Stimulated activated naive CD4-positive, alpha-beta T cell (primary cell): ENCODE measurements at places on chromosomes 16 and 17.

GRCh38 chr17:76738468-76738850 is 540 bp downstream of the MFSD11 start:
- DNase-seq = no peak

GRCh38 chr17:27469256-27469655 is 13.0 kb downstream of the KSR1 start:
- no peak for DNase-seq

DNA sequence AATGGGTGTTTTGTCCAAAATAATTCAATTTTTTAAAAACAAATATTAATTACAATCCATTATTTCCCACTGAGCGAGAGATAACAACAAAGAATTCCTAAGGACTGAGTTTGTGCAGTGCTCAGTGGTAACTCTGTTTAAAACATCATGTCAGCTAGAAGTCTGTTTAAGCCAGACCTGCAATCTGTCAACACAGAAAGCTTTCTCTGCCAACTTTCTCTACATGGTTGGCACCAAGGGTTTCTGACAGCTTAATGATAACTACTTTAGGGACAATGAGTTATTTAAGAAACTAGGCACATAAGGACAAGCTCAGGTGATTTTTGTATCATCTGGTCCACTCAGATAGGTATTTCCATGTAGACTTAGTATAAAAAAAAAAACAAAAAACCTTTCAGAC is 81.8 kb downstream of the WDR59 start:
- no peak for DNase-seq

- DNase-seq = no peak
Observed at GRCh38 chr16:74607962-74608356, 1.0 kb upstream of the GLG1 start.

DNA sequence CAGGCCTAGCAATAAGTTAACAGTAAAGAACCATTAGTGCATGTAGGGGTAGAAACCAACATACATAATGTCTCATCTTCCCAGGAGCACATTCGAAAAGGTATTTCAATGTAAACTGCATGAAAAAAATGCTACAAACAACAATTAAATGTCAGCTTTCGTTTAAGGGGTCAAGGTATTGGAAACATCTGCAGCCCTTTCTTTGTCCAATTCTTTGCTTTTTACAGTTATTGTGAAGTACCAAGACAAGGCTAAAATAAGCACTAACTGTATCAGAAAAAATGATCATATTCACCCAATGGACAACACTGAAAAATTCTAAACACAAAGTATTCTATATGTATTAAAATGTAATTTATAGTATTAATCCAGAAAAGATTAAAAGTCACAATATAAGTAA is 37.9 kb downstream of the GPATCH8 start:
- no peak for DNase-seq

DNA sequence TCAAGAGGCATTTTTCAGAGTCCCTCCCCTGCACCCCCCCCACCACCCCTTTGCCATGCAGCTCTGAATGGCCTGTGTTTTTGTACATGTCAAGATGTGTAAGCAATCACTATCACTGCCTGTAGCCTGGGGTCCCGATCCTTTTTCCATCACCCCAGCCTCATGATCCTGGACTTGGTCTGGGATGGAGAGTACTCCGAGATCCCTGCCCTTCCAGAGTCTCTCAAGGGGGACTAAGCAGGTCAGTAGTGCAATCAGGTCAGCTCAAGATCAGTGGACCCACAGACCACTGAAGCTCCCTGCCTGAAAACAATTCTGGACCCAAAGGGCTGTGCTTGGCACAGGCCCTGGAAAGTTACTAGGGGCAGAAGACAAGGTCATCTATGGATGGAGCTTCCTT is 7.5 kb upstream of the GJD3 start:
- DNase-seq = no peak

DNA sequence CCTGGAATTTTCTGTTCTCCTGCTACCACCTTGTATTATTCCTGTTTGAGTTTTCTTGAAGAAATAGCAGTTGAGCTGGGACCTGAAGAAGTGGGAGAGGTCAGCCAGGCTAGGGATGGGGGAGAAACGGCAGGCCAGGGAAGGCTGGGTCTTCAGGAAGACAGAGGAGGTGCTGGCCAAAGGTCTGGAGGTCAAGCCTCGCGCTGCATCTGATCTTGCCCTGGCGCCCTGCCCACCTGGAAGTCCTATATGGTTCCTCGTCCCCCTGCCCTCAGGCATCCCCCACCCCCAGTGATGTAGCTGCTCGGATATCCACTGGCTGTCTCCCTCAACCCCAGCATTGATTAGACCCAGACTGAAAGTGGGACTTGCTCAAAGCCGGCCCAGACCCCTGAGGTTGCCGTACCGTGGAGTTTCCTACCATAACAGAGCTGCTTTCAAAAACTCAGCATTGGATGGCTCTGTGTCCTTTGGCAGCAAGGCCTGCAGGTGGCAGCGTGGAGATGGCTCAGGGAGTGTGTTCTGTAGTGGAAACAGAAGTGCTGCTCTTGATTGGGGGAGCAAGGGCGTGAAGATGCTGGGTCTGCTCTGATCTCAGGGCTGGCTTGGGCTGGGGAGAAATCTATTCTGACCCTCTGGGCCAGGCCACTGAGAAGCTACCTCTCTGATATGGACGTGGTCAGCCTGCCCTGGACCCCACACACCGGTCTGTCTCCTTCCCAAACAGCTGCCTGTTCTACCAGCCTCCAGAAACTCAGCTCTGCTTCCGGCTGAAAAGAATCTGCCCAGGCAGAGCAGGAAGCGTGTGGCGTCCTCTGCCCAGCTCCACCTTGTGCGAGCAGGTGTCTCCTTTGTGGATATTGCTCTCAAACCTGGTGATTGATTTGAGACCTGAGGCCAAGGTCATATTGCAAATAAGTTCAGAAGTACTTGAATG is 107.0 kb upstream of the CACNG5 start:
- DNase-seq = no peak

DNA sequence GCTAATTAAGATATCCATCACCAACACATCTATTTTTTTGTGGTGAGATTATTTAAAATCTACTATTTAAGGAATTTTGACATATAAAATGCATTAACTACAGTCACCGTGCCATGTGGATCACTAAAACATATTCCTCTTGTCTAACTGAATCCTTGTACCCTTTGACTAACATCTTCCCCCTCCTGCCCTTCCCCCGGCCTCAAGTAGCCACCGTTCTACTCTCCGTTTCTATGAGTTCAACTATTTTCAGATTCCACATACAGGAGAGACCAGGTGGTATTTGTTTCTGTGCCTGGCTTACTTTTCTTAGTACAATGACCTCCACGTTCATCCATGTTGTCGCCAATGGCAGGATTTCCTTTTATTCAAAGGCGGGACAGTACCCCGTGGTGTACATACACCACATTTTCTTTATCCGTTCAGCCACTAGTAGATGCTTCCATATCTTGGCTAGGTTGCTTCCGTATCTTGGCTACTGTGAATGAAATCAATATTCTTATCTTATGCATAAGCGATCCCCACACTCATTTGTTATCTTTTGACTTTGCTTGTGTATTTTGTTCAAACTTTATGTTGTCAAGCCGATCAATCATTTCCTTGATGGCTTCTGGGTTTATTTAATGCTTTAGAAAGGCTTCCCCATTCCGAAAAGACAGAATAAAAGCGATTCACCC is 134.7 kb downstream of the KCNJ12 start:
- DNase-seq = no peak

GRCh38 chr17:29563816-29564215 is 3.0 kb downstream of the ABHD15 start:
- no peak for DNase-seq

DNA sequence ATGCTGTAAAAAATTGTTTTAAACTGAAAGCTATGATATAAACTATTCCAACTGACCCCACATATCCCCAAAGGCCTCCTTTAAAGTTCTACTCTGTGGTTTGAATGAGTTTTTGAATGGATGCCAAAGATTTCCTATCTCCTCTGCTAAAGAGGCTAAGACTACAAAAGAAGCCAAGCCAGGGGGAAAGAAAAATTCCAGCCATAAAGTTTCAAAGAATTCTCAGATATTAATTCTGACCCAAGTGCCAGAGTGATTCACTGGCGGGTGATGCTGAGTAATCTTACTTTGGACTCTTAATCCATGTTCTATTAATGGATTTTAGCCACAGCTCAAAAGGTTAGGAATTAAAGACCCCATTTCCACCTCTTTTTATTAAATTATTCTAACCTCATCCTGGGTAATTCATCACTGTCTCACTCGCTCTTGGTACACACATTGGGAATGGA is 60.7 kb downstream of the HS3ST3A1 start:
- no peak for DNase-seq

DNA sequence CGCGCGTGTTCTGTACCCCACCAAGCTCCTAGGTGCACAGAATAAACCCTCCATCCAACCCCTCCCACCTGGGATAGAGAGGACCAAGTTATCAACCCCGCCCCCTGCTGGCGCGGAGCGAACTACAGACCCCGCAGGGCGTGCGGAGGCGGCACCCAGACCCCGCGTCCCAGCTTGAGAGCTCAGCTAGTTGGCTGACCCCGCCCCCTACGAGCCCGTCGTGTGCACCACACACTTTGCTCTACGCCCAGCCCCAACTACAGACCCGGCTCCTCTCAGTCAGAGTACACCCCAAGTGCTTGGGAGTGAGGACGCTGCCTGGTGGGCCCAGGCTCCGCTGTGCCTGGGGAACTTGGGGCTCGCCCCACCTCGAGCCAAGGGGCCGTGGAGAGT is 1.5 kb downstream of the GRIN2A start:
- no peak for DNase-seq

DNA sequence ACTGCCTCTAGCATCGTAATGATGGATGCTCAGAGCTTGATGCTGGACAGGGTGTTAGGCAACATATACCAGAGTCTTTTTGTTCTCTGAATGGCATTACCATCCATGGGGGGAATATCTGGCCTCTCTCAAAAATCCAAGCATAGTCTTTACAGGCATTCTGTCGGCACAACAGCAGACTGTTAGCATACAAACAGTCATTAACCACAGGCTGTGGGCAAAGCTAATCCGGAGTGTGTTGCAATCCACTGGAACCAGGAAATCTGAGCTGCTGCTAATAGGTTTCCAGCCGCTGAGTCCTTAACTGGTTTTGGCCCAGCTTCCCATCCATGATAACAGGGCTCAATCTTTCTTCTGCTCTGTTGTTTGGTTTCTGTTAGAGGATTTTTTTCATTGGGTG is 371.9 kb downstream of the HS3ST3B1 start:
- DNase-seq = no peak

- peak; percentile 74 for DNase-seq
Observed at GRCh38 chr17:74671031-74671771, 41.5 kb downstream of the CD300LF start.

- no peak for DNase-seq
Observed at GRCh38 chr16:8953064-8953463, 10.6 kb downstream of the USP7 start.

GRCh38 chr16:80631581-80631980 is 90.8 kb downstream of the DYNLRB2 start:
- DNase-seq = no peak

DNA sequence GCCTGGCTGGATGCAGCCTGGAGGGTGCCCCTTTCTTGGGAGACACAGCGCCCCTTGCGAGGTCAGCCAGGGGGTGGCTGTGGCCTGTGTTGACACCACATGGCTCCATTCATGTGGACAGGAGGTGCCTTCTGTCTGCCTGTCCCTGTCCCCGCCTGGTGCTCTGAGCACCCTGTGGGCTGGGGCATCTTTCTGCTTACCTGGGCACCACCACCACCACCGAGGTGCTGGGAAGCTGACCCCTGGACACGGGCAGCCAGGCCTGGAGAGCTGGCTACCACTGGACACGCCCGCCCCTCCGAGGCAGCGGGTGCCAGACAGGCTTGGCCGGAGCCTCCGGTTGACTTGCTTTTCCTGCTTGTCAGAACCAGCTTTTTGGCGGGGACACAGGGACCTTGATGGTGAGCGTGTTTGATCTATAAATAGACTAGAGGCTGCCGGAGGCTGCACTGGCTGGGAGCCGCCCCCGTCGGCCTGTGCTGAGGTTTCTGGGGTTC is 121.3 kb upstream of the GSE1 start:
- DNase-seq = no peak

DNA sequence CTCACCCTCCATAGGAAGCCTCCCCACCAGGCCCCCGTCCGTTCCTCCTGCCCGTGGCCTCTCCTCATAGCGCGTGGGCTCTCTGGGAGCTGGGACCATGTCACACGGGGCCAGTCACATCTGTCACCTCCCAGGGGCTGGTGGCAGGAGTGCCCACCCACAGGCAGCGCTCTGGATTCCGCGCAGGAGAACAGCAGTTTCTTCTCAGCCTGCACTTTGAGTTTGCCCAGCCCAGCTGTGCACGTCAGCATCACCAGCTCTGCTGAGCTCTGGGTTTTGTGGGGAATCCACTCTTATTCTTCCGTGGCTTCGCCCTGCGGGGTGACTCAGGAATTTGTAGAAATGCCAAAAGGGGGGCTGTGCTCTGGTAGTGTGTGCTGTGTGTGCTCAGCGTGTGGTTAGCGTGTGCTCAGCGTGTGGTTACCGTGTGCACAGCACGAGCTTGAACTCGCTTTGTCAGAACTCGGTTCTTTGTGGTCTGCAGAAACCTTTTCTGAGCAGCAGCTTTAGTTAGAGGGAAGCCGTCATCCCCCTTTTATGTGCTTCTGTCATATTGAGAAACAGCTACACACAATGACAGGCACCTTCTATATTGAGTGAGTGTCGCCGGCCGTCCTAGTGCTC is 3.2 kb downstream of the ACSF3 start:
- DNase-seq = peak; percentile 51

DNA sequence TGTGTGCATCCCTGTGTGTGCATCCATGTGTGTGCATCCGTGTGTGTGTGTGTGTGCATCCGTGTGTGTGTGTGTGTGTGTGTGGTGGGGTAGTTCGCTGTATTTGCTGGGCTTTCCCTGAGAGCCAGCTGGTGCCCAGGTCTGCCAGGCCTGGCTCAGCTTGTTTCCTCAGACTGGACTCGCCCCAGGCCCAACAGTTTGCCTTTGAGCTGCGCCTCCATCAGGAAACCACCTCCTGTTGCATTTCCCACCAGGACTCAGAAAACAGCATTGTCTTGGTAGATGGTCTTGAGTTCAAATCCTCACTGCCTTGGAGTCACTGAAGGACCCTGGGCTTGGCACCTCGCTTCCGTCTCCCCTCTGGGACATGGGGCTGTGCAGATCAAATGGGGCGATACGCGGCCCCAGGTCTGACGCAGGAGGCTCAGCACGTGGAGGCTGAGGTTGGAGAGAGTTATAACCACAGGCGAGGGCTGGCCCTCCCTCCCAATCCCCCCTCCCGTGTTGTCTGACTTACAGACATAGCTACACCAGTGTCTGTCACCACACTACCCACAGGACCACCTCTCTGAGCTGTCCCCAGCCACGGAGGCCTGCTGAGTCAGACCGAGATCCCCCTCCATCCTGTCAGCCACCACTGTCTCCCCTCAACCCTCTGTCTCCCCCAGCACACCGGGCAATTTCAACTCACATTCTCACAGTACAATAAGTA is 4.7 kb downstream of the ITGAE start:
- DNase-seq = no peak
